Caki2 (cell line): ENCODE measurements at places on chromosomes 5 and 9.
A peak's percentile ranks its signal among the peaks of the same experiment; 100 is the strongest.

GRCh38 chr5:65925601-65926275 lies 637 bp upstream of the ERBIN start:
- DNase-seq, result peak; percentile 92

GRCh38 chr5:77016962-77017361 lies 13.2 kb upstream of the AGGF1 start:
- DNase-seq, result no peak

GRCh38 chr9:132726576-132727130 lies 56.4 kb downstream of the GTF3C4 start:
- DNase-seq, result no peak

DNA sequence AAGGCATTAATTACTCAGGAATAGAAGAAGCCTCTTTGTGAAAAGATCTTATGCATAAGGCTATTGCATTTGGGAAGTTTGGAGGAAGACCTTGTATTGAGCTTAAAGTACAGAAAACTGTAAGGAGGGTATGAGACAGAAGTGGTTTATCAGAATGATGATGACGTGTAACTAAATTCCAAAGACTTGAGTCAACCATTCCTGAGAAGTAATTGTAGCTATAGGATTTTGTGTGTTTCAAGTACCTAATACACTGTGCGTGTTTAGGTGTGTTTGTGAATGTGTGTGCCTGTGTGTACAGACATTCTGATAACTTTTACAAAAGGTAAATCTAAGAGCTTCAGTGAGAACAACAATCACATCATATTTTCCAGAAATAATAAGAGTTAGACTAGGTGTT lies 46.5 kb upstream of the IRX2 start:
- DNase-seq, result no peak

GRCh38 chr9:37917801-37918664 lies 14.1 kb upstream of the SLC25A51 start:
- DNase-seq, result no peak

GRCh38 chr5:179240561-179240960 lies 104.7 kb downstream of the ADAMTS2 start:
- no peak for DNase-seq

GRCh38 chr9:93678199-93679019 lies 102.0 kb downstream of the PHF2 start:
- no peak for DNase-seq

GRCh38 chr5:16862777-16863176 lies 73.3 kb downstream of the MYO10 start:
- no peak for DNase-seq

DNA sequence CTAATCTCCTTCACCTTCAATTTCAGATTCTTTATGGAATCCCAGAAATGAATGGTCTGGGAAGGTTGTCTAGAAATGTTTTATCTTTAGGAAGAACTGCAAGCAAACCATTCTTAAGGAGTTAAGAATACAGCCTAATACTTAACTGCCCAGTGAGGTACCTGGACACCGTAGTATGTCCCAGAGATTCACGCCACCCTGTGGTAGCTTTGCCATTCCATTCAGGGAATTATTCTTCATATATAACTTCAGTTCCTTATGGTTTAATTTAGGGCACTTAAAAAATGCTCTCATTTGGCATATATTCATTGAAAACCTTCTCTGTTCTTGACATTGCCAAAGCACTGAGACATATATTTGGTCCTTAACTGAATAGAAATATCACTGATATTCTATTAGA lies 49.7 kb downstream of the ACTBL2 start:
- DNase-seq, result no peak

DNA sequence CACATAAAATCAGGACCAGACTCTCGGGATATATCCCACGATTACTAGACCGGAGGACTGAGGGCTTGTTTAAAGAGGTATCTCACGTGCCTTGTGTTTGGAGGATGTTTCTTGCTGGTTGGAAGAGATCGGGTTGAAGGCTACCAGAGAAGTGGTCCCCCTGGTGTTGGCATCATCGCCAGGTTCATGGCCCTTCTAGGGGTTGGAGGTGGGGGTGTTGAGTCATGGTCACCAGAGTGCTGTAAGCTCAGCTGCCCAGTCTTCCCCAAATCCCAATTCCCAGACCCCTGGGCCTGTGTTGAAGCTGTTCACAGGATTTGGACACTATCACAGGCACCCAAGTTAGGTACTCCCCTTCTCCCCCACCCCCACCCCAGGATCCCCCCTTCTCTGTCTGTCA lies 29.1 kb upstream of the PRDM12 start:
- no peak for DNase-seq

DNA sequence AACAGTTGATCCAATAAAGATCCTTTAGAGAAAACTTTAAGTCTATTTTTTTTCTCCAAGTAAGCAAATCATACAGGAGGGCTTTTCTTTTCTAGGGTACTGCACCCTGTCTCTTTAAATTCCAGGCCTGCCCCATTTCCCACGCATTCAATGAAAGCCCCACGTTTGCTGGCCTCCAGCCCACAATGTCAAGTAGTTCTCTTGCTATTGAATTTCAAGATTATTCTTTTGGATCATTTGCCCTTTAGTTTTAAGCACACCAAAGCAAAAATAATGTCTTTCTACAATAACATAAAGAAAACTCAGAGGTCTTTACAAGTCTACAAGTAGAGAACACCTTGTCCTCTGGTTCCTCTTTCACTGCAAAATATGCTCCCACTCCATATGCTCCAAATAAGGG lies 15.6 kb downstream of the MLLT3 start:
- no peak for DNase-seq

DNA sequence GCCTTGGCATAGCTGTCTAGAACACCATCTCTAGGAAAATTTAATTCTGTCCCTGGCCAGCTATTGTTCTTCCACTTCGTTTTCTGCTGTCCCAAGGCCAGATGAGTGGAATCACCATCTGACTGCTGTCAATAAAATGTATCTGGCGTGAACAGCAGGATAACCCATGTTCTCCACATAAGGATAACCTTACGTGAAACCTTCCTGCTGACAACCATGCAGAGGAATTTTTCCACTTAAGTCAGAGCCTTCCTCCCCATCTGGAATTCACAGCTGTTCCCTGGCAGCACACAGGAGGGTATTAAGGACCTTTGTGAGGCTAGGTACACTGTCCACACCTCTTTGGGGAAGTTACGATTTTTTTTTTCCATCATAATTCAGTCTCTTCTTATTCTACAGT lies 28.6 kb downstream of the RNF44 start:
- DNase-seq, result no peak

GRCh38 chr5:59317023-59317773 lies 576.3 kb downstream of the PDE4D start:
- DNase-seq, result no peak

- DNase-seq, result no peak
These were observed 80.8 kb upstream of the GNAQ start for GRCh38 chr9:78112406-78112805.

GRCh38 chr9:126158588-126159429 lies 167.8 kb upstream of the MVB12B start:
- DNase-seq, result no peak

GRCh38 chr9:115594557-115594956 lies 476.6 kb upstream of the TNC start:
- no peak for DNase-seq

GRCh38 chr5:80753712-80754111 lies 98.9 kb upstream of the DHFR start:
- no peak for DNase-seq

- DNase-seq, result no peak
These were observed 160.7 kb downstream of the GLIS3 start for GRCh38 chr9:4139196-4139595.

- peak; percentile 41 for DNase-seq
These were observed 70.9 kb downstream of the SH3RF2 start for GRCh38 chr5:146007270-146007669.

- peak; percentile 5 for DNase-seq
These were observed 63.0 kb downstream of the TSSK1B start for GRCh38 chr5:113371721-113372196.

DNA sequence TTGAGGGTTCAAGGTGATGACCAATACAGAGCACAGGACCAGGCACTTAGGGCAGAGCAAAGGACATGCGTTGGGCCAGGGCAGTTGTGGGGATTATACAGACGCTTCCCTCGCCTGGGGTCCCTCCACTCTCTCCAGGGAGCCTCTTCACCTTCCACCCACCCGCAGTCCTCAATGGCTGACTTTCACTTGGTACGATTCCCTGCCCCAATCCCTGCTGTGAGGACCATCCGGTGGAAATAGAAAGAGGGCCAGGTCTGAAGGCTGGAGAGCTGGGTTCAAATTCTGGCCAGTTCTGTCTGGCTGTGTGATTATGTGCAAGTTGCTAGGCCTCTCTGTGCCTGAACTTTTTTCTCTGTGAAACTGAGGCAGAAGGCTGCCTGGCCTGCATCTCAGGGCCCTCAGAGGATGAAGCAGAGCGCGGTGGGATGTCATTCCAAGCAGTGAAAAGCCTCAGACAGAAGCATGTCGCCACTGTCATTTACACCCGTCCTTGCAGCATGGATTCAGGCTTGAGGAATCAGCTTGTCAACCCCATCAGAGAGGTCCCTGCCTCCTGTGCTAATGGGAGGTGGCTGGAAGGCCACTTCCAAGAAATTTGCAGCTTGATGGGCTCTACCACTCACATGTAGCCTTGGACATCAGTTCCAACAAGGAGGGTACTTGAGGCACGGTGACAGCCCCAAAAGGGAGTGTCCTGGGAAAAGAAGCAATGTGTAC lies 206.6 kb upstream of the IER5L start:
- DNase-seq, result no peak
